ENCODE measurements at places on chromosomes 7 and 10.

- DNase-seq = no peak
These were observed 228.0 kb downstream of the PARD3 start for GRCh38 chr10:34587002-34587679.

GRCh38 chr7:105962353-105962752 lies 711 bp upstream of the CDHR3 start:
- no peak for DNase-seq

GRCh38 chr7:97601931-97602457 lies 129.9 kb upstream of the TAC1 start:
- no peak for DNase-seq

GRCh38 chr7:39375047-39375873 lies 190.9 kb upstream of the YAE1 start:
- no peak for DNase-seq

GRCh38 chr10:49168831-49169500 lies 19.2 kb downstream of the TMEM273 start:
- DNase-seq = no peak

- no peak for DNase-seq
These were observed 206.2 kb downstream of the TMEM178B start for GRCh38 chr7:141280100-141280499.

GRCh38 chr10:67668448-67668847 lies 27.5 kb downstream of the CTNNA3 start:
- DNase-seq = no peak

- no peak for DNase-seq
These were observed 16.3 kb downstream of the VWC2 start for GRCh38 chr7:49789736-49790135.

GRCh38 chr10:71478173-71478572 lies 81.5 kb downstream of the CDH23 start:
- no peak for DNase-seq

All from NCI-H1694 (cell line).